CD4-positive, alpha-beta T cell (primary cell): ENCODE measurements at places on chromosomes 2 and 18. TPM values are rescaled to one million over a fixed set of nuclear protein-coding genes. Genes with fewer than 3 reads are reported as not detected.

Gene CD8B2
- total RNA-seq: 0.14 TPM

Gene MORN2
- total RNA-seq: 2.1 TPM

- no peaks in the 10 kb centered on the region for H3K27me3 ChIP-seq
- no peak for DNase-seq
- H3K4me3 ChIP-seq: no peak overlapping the region
- H3K27ac ChIP-seq: no peak overlapping the region
- no peaks in the 10 kb centered on the region for H3K36me3 ChIP-seq
These were observed 85.6 kb upstream of the HAAO start for GRCh38 chr2:42877936-42878335.

DNA sequence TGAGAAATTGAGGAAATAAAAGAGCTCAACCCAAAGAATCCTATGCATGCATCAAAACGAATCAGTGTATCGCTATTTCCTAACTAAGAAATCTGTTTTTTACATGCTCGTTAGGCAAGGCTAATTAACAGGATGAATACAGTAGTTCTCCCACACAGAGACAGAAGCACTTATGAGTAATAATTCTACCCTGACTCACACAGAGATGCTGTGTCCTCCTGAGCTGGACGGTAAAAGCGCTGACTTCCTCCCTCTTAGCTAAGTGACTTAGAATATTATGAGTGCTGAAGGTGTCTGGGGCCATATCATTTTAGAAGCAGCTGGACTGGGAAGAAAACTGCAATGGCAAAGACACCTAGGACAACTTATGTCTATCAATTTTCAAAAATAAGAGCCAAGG, 18.5 kb downstream of the PLEKHM3 start:
- H3K4me1 ChIP-seq: no peaks in the 10 kb centered on the region
- H3K27me3 ChIP-seq: no peaks in the 10 kb centered on the region

DNA sequence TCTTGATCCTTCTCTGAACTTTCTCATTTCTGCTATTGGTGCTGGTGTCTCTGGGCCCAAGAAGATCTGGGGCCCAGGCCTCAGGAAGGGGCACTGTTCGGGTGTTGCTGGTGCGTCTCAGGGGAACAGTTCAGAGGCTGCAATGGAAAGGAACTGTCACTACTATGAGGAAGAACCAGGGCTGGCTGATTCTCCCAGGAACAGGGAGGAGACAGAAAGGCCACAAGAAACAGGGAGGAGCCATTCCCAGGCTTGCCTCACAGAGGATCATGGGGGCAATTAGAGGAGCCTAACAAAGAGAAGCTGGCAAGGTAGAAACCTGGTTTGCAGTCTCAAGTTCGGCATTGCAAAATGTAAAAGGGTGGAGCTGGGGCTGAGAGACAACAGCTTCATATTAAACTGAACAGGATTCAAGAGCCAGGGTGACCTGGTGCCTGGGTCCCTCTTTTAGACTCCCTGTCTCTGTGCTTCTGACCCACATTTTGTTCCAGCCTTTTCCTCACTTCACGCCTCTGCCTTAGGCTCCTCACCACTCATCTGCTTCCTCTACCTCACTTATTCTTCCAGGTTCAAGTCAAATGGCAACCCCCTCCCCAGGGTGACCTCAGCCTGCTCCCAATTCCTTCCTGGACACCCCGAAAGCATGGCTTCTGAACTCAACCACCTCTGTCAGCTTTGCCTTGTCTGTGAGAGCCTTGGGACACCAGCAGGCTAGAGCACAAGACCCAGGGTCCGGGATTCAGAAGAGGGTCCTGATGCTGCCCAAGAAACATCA, 58.4 kb downstream of the GYPC start:
- H3K4me3 ChIP-seq: no peak overlapping the region
- H3K27me3 ChIP-seq: no peaks in the 10 kb centered on the region
- no peaks in the 10 kb centered on the region for H3K36me3 ChIP-seq
- DNase-seq: no peak

GRCh38 chr2:156511122-156511521, 74.9 kb downstream of the GPD2 start:
- no peaks in the 10 kb centered on the region for H3K27me3 ChIP-seq
- no peak for DNase-seq
- H3K4me1 ChIP-seq: no peaks in the 10 kb centered on the region
- H3K36me3 ChIP-seq: peaks cover 5% of the 10 kb centered on the region
- H3K27ac ChIP-seq: no peak overlapping the region
- no peak overlapping the region for H3K4me3 ChIP-seq

GRCh38 chr18:79897940-79898625, 53.4 kb downstream of the SLC66A2 start:
- no peaks in the 10 kb centered on the region for H3K27me3 ChIP-seq
- no peaks in the 10 kb centered on the region for H3K4me1 ChIP-seq
- H3K36me3 ChIP-seq: peaks cover 6% of the 10 kb centered on the region
- H3K27ac ChIP-seq: no peak overlapping the region

- no peaks in the 10 kb centered on the region for H3K27me3 ChIP-seq
- no peak overlapping the region for H3K4me3 ChIP-seq
- H3K27ac ChIP-seq: no peak overlapping the region
- H3K4me1 ChIP-seq: peaks cover 1% of the 10 kb centered on the region
These were observed 97.2 kb downstream of the B3GNT2 start for GRCh38 chr2:62293151-62293489.

GRCh38 chr2:152874955-152875354, 156.5 kb downstream of the ARL6IP6 start:
- no peak for DNase-seq
- no peaks in the 10 kb centered on the region for H3K27me3 ChIP-seq
- H3K4me3 ChIP-seq: no peak overlapping the region
- H3K36me3 ChIP-seq: no peaks in the 10 kb centered on the region

DNA sequence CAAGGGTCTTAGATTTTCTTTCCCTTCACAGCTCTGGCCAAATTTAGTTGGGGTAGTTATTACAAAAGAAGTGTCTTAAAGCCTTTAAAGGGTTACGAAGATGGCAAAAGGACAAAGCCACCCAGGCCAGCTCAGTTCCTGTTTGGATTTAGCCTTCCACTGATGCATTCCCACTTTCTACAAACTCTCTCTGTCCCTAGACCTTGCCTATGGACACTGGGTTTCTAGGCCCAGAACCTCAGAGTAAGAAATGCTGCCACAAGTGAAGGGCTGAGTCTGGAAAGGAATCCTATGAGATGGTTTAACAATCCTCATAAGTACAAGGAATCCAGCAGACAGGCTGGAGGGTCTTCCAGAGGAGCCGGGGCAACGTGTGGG, 13.4 kb downstream of the NFE2L2 start:
- peak overlapping the region; percentile 32 for H3K27ac ChIP-seq
- H3K27me3 ChIP-seq: no peaks in the 10 kb centered on the region
- H3K4me1 ChIP-seq: peaks cover 77% of the 10 kb centered on the region
- no peak overlapping the region for H3K4me3 ChIP-seq
- H3K36me3 ChIP-seq: peaks cover 27% of the 10 kb centered on the region
